Neural crest cell (in vitro differentiated cells): ENCODE measurements at places on chromosomes 1 and 21.

GRCh38 chr1:159229260-159229885 is 24.7 kb downstream of the ACKR1 start:
- peaks cover 34% of the 10 kb centered on the region for H3K27me3 ChIP-seq
- no peak for DNase-seq
- no peaks in the 10 kb centered on the region for H3K4me1 ChIP-seq

- no peaks in the 10 kb centered on the region for H3K4me1 ChIP-seq
- H3K27me3 ChIP-seq = peaks cover 2% of the 10 kb centered on the region
- DNase-seq = no peak
Measured at GRCh38 chr1:2570332-2570731, 14.2 kb downstream of the TNFRSF14 start.

- H3K36me3 ChIP-seq = no peaks in the 10 kb centered on the region
- H3K27ac ChIP-seq = no peak overlapping the region
- H3K27me3 ChIP-seq = no peaks in the 10 kb centered on the region
Measured at GRCh38 chr1:155591770-155592169, 18.2 kb upstream of the MSTO1 start.

DNA sequence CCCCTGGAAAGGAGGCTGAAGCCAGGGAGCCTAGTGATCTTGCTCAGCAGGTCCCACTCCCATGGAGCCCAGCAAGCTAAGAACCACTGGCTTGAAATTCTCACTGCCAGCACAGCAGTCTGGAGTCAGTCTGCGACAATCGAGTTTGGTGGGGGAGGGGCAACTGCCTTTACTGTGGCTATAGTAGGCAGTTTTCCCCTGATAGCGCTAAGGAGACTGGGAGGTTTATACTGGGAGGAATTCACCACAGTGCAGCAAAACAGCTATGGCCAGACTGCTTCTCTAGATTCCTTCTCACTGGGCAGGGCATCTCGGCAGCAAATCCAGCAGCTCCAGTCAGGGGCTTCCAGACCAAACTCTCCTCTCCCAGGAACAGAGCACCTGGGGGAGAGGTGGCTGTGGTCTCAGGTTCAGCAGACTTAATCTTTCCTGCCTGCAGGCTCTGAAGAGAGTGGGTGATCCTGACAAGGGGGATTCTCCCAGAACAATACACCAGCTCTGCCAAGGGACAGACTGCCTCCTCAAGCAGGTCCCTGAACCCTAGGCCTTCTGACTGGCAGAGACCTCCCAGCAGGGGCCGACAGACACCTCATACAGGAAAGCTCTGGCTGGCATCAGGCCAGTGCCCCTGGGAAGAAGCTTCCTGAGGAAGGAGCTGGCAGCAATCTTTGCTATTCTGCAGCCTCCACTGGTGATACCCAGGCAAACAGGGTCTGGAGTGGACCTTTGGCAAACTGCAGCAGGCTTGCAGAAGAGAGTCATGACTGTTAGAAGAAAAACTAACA is 548.5 kb upstream of the NEGR1 start:
- peaks cover 4% of the 10 kb centered on the region for H3K36me3 ChIP-seq
- H3K27ac ChIP-seq = no peak overlapping the region
- no peak overlapping the region for H3K4me3 ChIP-seq
- no peaks in the 10 kb centered on the region for H3K4me1 ChIP-seq
